ENCODE measurements at places on chromosomes 6 and 20. TPM values are rescaled to one million over a fixed set of nuclear protein-coding genes. Genes with fewer than 3 reads are reported as not detected.

The RSPH4A gene
- 0.79 TPM for total RNA-seq

The PTK6 gene
- 0.23 TPM for total RNA-seq

The DEFB124 gene
- total RNA-seq: not detected

The HSPA1B gene
- total RNA-seq: 6.5 TPM

The MEI4 gene
- total RNA-seq: not detected

The SLCO4A1 gene
- 0.98 TPM for total RNA-seq

The LGSN gene
- 0.18 TPM for total RNA-seq

The LY6G6D gene
- not detected for total RNA-seq

DNA sequence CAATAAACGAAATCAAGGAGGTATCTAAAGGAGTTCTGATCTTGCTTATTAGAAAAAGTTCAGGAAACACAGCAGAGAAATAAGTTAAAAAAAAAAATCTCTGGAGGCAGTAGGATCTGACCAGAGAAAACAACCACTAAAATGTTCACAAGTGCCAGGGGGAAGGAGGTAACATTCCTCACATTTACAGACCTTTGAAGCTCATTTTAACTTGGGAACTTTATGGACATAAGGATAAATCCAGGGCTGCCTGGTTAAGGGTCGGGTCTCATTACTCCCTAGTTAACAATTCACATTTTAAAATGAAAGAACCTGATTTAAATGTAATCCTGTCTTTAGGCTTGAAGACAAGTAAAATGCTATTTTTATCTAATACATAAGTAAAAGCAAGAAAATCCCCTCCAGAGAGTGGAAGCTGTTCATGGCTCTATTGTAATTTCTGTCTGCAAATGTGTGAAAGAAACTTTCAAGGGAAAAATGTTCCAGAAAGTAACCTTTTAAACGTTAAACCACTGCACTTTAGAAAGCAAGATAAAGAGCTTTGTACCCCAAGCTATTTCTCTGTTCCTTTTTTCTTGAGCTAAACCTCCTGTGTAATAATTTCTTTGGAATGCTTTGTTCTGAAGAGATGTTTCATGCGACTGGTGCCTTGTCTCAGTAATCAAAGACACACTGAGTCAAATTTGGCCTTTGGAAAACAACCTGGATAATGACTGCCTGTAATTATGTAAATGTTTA lies 38.2 kb downstream of the MYLIP start:
- H3K4me3 ChIP-seq: no peak overlapping the region
- no peak for DNase-seq
- H3K36me3 ChIP-seq: no peaks in the 10 kb centered on the region
- peaks cover 11% of the 10 kb centered on the region for H3K4me1 ChIP-seq

DNA sequence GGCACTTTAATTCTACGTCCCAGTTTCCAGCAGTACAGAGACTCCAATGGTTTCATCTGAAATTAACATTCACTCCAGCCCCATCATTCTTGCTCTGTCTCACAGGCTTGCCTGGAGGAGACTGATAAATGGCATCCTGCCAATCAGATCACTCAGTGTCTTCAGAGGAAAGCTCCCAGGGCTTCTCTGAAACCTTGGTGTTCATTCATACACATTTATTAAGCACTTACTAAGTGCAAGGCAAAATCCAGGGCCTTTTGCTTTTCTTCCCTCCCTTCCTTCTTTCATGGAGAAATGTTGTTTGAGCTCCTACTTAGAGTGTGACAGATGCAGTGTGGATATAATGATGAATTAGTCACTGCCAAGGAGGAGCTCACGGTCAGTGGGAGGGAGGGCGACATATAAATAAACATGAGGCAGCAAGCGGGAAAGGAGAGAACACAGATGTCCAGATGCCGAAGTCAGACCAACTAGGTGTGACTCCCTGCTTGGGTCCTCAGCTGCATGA lies 106.7 kb upstream of the DTNBP1 start:
- no peaks in the 10 kb centered on the region for H3K27me3 ChIP-seq
- DNase-seq: no peak
- H3K4me3 ChIP-seq: no peak overlapping the region
- no peaks in the 10 kb centered on the region for H3K4me1 ChIP-seq
- H3K36me3 ChIP-seq: no peaks in the 10 kb centered on the region
- H3K27ac ChIP-seq: no peak overlapping the region

- no peak overlapping the region for H3K27ac ChIP-seq
- H3K27me3 ChIP-seq: peaks cover 4% of the 10 kb centered on the region
- no peak overlapping the region for H3K4me3 ChIP-seq
- H3K4me1 ChIP-seq: no peaks in the 10 kb centered on the region
Observed at GRCh38 chr6:30861257-30862048, 22.9 kb upstream of the DDR1 start.

DNA sequence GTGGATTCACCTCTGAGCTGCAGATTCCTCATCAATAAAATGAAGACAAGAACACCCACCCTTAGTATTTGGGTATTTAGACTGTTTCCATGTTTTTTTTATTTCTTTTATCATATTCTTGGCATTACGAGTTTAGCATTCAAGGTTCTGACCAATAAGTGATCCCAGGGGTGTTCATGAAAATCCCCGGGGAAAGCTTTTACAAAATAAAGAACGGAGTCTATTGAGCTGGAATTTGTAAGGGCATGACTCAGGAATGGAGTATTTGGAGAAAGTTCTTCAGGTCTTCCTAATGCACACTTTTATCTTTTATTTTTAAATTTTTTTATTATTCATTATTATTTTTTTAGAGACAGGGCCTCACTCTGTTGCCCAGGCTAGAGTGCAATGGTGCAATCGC lies 19.4 kb upstream of the TOX2 start:
- DNase-seq: no peak
- no peaks in the 10 kb centered on the region for H3K27me3 ChIP-seq
- H3K36me3 ChIP-seq: no peaks in the 10 kb centered on the region
- no peaks in the 10 kb centered on the region for H3K4me1 ChIP-seq

- no peak overlapping the region for H3K4me3 ChIP-seq
- H3K4me1 ChIP-seq: peaks cover 16% of the 10 kb centered on the region
- H3K36me3 ChIP-seq: no peaks in the 10 kb centered on the region
- no peak for DNase-seq
- no peak overlapping the region for H3K27ac ChIP-seq
- H3K27me3 ChIP-seq: peaks cover 56% of the 10 kb centered on the region
Observed at GRCh38 chr6:27237089-27237803, 10.3 kb upstream of the PRSS16 start.

DNA sequence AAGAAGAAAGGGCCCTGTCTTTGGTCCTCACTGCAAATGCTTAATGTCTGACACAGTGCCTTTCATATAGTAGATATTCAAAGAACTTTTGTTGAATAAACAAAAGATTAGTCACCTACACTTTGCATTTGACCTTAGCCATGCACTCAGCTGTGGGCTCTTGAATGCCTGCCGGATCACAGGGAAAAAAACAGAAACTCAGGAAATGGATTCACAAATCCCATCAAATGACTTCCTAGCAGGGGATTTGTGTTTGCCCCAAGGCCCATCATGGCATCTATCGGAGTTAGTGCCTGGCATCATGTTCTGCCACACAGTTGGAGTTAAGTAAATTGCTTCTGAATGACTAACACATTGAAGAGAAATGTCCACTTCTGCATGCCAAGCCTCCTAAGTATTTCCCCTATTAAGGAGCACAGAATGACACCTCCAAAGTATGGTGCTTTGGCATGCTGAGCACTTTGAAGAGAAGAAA lies 72.3 kb upstream of the DST start:
- H3K27me3 ChIP-seq: no peaks in the 10 kb centered on the region
- DNase-seq: no peak
- no peaks in the 10 kb centered on the region for H3K36me3 ChIP-seq
- no peak overlapping the region for H3K4me3 ChIP-seq
- H3K27ac ChIP-seq: no peak overlapping the region
- no peaks in the 10 kb centered on the region for H3K4me1 ChIP-seq

DNA sequence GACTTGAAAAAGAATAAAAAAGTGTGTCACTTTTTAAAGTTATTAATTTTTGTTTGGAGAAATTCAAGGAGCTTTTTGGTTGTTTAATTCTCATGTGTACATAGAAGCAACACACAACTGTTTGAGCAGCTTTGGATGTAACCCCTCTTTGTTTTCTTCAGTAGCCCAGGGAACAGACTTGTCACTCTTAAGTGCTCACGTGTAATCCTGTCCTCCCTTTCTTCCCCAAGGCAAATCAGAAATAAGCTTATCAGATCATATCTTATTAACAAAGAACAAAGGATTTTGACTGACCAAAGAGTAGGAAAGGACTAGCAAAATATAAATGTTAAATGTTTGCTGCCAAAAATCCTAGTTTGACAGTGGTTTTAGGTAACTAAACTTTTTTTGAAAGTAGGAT lies 7.3 kb upstream of the FLRT3 start:
- no peaks in the 10 kb centered on the region for H3K36me3 ChIP-seq
- H3K27me3 ChIP-seq: no peaks in the 10 kb centered on the region
- no peaks in the 10 kb centered on the region for H3K4me1 ChIP-seq
- no peak for DNase-seq
- no peak overlapping the region for H3K27ac ChIP-seq

DNA sequence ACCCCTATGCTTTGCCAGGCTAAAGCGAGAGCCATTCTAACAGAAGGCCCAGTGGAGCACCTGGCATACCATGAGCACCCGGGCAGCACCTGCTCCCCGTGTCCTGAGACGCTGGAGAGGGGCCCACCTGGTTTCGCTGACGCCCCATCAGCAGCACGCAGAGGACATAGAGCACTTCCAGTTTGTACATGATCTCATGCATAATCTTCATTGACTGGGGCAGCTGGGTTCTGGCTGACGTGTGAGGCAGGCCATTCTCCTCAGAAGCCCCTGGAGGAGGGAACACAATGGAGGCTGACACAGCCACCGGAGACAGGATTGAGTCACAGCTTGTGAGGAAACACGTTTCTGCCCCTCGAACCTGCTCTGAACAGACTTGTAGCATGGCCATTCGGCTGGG lies 65.4 kb downstream of the MYH7B start:
- DNase-seq: no peak
- H3K4me3 ChIP-seq: no peak overlapping the region
- peaks cover 84% of the 10 kb centered on the region for H3K36me3 ChIP-seq
- H3K27me3 ChIP-seq: no peaks in the 10 kb centered on the region
- no peak overlapping the region for H3K27ac ChIP-seq
- H3K4me1 ChIP-seq: no peaks in the 10 kb centered on the region

- no peak overlapping the region for H3K4me3 ChIP-seq
- H3K36me3 ChIP-seq: no peaks in the 10 kb centered on the region
- DNase-seq: peak; percentile 61
- H3K27me3 ChIP-seq: no peaks in the 10 kb centered on the region
- H3K4me1 ChIP-seq: peaks cover 5% of the 10 kb centered on the region
Observed at GRCh38 chr6:111096246-111096645, 8.9 kb downstream of the SLC16A10 start.

- H3K4me1 ChIP-seq: peaks cover under 1% of the 10 kb centered on the region
- H3K27ac ChIP-seq: no peak overlapping the region
- H3K36me3 ChIP-seq: peaks cover 55% of the 10 kb centered on the region
- H3K4me3 ChIP-seq: no peak overlapping the region
- no peaks in the 10 kb centered on the region for H3K27me3 ChIP-seq
- no peak for DNase-seq
Observed at GRCh38 chr20:32226391-32226790, 18.7 kb downstream of the POFUT1 start.

GRCh38 chr20:37533154-37533715 lies 5.6 kb upstream of the BLCAP start:
- no peak overlapping the region for H3K27ac ChIP-seq
- no peaks in the 10 kb centered on the region for H3K36me3 ChIP-seq
- no peak overlapping the region for H3K4me3 ChIP-seq
- H3K4me1 ChIP-seq: peaks cover 10% of the 10 kb centered on the region

- H3K27ac ChIP-seq: no peak overlapping the region
- H3K27me3 ChIP-seq: no peaks in the 10 kb centered on the region
- H3K4me3 ChIP-seq: no peak overlapping the region
- DNase-seq: no peak
- peaks cover 14% of the 10 kb centered on the region for H3K36me3 ChIP-seq
Observed at GRCh38 chr6:160030103-160030502, 61.2 kb downstream of the IGF2R start.

- no peaks in the 10 kb centered on the region for H3K4me1 ChIP-seq
- no peaks in the 10 kb centered on the region for H3K27me3 ChIP-seq
- no peaks in the 10 kb centered on the region for H3K36me3 ChIP-seq
- no peak overlapping the region for H3K27ac ChIP-seq
- no peak overlapping the region for H3K4me3 ChIP-seq
Observed at GRCh38 chr6:146305951-146306350, 237.7 kb upstream of the RAB32 start.

DNA sequence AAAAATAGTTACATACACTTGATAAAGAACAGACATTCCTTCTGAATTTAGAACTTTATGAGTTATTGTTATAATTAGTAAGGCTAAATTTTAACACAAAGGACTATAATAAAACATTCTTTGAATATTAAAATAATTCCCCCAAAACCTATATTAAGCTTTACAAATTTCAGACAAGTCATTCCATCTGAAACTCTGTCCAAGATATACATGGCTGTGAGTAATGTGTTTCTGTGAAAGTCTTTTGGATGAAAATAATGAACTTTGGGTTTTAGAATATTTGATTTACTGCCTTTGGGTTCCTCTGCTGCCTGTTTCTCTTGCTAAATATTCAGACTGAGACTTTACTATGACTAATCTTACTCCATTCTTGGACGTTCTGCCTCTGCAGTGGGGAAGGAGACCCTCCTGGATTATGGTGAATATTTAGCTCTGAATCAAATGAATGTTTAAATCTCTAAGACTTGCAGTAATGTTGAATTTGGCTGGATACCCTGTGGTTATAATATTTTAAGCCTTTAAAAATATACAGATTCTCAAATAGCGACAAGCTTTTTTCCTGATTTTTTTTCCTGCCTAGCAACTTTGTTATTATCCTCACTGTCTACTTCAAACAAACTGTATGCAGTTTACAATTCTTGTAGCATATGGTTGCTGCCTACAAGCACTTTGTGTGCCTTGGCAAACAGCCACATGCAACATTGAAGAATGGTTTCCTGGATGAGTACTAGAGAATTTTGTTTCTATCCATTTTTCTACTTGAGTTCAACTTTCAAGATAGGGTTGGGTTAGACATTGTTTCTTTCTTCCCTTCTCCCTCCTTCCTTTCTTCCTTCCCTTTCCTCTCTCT lies 51.4 kb downstream of the TXLNB start:
- no peaks in the 10 kb centered on the region for H3K4me1 ChIP-seq
- DNase-seq: no peak
- no peak overlapping the region for H3K4me3 ChIP-seq
- H3K27ac ChIP-seq: no peak overlapping the region
- no peaks in the 10 kb centered on the region for H3K36me3 ChIP-seq

DNA sequence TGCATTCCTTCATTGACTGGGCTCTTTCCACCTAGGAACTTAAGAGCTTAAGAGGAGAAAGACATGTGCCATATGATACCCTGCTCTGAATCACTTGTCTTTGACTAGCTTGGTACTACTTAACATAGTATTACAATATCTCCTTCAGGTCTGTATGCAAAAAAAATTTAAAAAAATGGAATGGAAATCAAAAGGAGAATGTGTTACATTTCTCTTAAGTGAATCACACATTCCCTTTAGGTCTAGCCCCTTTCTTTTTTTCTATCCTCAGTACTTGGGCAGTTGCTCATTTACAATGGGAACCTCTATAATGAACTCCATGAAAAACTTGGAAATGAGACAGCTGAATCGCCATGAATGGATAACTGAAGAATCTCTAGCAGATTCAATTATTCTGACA lies 53.8 kb downstream of the SLC35F1 start:
- no peak overlapping the region for H3K4me3 ChIP-seq
- H3K4me1 ChIP-seq: no peaks in the 10 kb centered on the region
- DNase-seq: no peak
- no peaks in the 10 kb centered on the region for H3K36me3 ChIP-seq
- H3K27me3 ChIP-seq: no peaks in the 10 kb centered on the region

GRCh38 chr6:24900917-24901697 lies 34.7 kb downstream of the RIPOR2 start:
- no peak for DNase-seq
- H3K4me1 ChIP-seq: peaks cover 69% of the 10 kb centered on the region
- H3K36me3 ChIP-seq: no peaks in the 10 kb centered on the region

All from T-cell (primary cell).